ENCODE measurements at places on chromosomes 13 and 19.

DNA sequence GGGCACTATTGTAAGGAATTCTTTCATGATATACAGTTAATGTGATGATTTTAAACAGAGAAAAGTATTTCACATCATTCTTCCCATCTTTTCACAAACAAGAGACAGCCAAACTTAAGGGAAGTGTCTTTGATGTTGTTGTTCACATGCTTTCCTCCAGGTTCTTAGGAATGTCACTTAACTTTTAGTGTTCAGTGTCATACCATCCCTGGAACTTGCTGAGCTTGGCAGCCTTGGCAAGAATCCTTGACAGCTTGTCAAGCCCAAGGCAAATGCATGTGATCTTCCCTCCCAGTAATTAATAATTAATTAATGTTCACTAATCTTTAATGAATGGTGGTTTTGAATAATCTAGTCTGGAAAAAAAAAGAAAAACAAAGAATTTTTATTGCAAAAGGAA, 727.9 kb upstream of the PRR20A start:
- no peak for DNase-seq

DNA sequence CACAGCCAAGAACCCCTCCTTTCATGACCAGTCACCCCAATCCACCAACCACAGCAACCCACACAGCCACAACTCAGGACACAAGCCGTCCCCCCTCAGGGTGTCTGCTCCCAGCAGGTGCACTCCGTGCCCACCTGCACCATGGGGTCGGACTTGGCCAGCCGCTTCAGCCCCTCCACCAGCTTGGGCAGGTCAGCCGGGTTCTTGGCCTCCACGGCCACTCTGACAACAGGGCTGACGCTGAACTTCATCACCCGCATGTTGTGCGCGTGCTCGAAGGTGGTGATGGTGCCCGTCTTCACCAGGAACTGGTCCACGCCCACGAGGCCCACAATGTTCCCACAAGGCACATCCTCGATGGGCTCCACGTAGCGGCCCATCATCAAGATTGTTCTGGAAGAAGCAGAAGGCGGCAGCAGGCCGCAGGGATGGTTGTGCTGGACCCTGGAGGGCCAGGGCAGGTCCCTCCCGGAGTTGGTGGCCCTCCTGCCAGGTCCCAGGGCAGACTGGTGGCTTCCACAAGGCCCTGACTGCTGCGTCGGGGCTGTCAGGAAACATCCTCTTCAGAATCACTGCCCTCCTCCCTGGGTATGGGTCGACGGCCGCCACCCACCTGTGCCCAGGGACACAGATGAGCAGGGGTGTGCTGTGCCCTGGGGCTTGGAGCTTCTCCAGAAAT, 5.5 kb downstream of the EEF2 start:
- no peak for DNase-seq

- no peak for DNase-seq
These were observed 76.0 kb upstream of the MEDAG start for GRCh38 chr13:30829833-30830637.

GRCh38 chr19:50384685-50385535, 763 bp downstream of the POLD1 start:
- DNase-seq = no peak

DNA sequence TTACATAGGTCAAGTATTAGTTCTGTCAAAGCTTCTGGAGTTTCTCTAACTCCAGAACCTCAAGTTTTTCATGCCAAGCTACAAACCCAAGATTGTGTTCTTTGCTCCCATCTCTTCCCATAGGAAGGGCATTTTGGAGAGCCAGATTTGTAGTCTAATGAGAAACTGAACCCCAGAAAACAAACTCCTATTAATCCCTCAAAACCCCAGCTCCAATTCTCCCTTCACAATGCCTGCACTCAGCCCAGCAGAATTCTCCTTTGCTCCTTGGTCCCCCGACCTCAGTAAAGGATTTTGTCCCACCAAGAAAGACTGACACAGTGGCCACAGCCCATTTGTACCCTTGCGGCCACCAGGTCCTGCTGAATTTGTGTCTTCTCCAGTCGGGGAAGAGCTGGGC, 8.4 kb downstream of the USHBP1 start:
- DNase-seq = no peak

- no peak for DNase-seq
These were observed 10.2 kb downstream of the C2CD4C start for GRCh38 chr19:398719-399118.

DNA sequence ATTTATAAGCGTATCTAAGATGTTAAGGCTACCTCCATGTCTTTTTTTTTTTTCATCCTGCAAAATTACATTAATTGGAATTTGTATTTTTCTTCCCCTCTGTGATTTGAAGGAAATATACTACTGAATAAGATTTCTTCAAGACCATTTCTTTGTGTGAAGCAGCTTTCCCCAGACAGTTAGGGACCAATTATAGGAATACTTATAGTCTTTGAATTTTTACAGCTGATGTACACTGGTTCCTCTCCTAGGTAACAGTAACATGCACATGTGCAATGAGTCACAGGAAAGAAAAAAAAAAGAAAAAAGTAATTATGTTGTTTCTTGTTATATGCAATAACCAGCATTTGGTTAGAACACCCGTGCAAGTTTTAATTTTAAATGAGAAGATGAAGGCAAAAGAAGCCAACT, 82.0 kb downstream of the PCDH9 start:
- no peak for DNase-seq

DNA sequence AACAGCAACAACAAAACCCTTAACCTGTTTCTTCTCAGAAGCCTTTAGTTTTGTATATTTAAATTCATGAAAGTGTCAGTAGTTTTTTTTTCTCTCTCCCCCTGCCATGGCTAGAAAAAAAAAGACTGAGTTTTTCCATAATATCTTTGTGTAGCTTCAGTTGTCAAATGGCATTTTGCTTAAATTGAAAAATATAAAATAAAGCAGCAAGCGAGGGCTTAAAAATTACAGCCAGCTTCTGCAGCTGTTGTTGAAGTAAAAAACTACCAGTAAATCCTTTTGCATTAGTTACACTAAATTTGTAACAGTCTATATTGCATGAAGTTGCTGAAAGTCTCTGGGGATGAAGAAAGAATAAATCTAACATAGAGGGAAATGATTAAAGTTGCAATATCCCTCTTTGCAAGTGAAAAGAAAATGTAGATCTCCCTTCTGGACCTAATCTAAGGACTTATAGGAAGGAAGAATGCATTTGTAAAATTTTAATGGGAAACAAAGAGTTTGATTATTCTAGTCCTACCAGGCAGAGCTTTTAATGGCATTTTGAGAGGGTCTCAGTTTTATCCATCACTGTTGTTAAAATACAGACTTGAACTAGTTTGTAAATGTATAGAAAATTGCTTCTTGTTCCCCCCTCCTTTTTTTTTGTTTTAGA, 215.7 kb downstream of the ATP8A2 start:
- no peak for DNase-seq

DNA sequence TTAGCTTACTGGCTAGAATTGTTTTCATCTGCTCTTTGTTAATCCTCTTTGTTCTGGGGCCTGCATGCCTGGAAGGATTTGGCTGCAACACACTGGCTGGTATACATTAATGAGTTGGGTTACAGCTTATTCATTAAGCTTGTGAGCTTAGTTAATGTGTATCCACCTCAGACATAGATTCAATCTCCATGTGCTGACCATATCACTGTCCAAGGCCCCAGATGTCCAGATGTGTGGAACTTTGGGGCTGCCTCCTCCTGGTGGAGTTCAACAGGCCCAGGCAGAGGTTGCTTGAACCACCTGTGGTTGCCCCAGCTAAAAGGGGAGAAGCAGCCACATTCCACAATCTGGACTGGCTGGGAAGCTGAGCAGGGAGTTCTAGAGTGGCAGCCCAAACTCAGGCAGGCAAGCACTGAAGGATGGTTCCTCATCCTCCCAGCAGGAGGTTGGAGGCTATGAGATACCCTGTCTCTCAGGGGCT, 5.4 kb downstream of the DIAPH3 start:
- no peak for DNase-seq

- DNase-seq = no peak
These were observed 823.0 kb downstream of the PCDH9 start for GRCh38 chr13:66407128-66407527.

GRCh38 chr13:60431108-60431700, 34.2 kb downstream of the TDRD3 start:
- no peak for DNase-seq

DNA sequence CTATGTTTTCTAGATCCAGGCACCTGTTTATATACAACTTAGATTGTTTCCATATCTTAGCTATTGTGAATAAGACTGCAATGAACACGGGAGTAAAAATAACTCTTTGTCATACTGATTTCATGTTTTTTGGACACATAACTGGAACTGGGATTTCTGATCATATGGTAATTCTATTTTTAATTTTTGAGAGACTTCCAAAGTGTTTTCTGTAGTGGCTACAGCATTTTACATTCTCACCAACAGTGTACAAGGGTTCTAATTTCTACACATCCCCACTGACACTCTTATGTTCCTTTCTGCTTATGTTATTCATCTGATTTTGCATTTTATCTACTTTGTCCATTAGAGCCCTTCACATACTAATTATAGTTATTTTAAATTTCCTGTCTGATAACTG, 1152.9 kb downstream of the SLITRK1 start:
- no peak for DNase-seq

- no peak for DNase-seq
These were observed 559 bp upstream of the RPL21 start for GRCh38 chr13:27250833-27251165.

All from NCI-H524 treated with DMSO at 0.1 percent for 48 hours (cell line).